ENCODE measurements at places on chromosomes 2 and 18.

GRCh38 chr2:137997733-137998132, 33.5 kb downstream of the HNMT start:
- no peak for DNase-seq

GRCh38 chr2:53695575-53695974, 72.0 kb upstream of the CHAC2 start:
- DNase-seq: no peak

DNA sequence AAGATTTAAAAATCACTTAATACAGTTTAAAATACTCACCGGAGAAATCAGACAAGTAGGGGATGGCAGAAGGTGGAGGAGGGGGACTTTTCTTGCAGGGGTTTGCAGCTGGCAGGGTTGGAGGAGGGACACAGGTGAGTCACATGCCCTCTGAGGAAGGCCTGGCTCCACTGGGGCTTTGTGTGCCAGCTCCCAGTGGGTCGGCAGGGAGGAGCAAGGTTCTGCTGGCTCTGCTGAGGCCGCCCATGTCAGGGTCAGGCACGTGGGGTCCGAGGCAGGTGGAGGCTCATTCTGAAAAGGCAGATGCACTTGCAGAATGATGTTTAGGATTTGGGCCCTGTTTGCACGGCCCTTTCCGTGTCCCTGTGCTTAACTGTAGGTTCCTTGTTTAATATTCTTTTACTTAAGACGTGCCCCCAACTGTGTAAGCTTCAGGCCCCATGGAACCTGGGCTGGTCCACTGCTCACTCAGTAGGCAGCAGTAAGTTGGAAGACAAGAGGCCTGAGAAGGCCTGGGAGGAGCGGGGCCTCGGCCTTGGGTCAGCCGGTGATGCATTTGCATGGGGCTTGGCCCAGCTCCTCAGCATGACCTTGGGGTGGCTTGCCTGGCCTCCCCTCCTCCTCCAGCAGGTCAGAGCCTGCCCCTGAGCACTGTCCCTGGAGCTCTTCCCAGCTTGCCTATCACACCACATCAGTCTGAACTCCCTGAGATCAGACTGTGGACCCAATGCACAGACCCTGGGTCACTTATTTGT, 141.0 kb downstream of the GLI2 start:
- DNase-seq: no peak

- DNase-seq: no peak
Observed at GRCh38 chr18:61203151-61203550, 130.1 kb upstream of the CDH20 start.

DNA sequence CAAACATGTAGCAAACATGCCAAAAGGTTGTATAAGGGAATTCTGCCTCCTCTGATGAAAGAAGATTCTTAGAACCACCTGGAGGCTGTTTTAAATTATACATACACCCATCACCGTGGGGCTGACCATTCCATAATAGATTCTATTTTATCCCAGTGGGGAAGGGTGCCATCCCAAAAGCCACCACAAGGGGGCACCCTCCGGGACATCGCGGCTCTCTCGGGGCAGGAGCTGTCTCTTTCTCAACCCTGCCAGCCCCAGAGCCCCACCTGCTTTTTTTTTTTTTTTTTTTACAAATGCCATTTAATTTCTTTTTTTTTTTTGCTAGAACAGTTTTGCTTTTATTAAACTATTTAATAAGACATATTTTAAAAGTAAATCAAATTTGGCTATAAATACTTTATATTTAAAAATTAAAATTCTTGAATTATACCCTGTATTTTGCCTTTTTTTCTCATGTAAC, 8.6 kb upstream of the MTCL1 start:
- peak; percentile 65 for DNase-seq

DNA sequence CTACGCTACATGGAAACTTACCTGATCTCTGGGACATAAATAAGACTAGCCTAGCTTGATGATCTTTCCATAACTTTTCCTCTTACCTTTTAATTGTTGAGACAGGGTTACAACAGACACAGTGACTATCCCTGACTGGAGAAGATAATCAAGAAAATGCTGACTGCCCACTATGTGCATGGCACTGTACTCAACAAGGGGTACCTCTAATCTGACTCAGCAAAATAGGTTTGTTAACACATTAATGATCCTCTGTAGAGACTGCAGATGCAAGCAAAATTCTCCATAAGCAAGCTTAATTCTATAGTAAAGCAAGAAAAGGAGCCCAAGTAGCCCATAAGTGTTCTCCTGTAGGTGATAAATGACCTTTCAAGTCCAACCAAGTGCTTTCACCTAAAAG, 25.5 kb downstream of the ACVR1C start:
- DNase-seq: no peak

GRCh38 chr2:46804794-46805193, 110.8 kb downstream of the MCFD2 start:
- DNase-seq: no peak

DNA sequence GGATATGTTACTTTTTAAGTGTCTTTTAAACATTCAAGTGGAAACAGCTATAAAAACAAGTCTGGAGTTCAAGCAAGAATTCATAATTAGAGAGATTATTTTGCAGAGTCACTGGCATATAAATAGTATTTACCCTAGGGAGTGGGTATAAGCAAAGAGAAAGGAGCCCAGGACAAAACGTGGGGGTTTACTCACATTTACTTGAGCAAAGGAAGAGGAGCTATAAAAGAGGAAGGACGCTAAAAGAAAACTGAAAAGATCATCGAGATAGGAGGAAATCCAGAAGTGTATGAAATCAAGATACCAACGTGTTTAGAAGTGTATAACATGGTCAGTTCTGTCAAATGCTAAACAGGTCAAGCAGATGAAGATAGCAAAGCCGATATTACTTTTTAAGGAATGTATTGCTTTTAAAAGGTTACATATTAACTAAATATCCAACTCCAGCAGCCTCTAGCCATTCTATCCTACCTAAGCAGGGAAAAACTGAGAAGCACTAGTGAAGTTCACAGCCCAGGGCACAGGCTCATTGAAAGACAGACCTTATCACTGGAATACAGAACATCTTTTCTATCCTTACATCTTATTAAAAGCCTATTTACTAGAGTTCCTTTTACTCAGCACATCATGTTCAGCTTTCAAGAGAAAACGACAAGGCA, 8.6 kb downstream of the KANSL1L start:
- peak; percentile 15 for DNase-seq
